CD4-positive, alpha-beta T cell treated with Interferon alpha-2 for 1 hour (primary cell): ENCODE measurements at places on chromosomes 5 and 9.

DNA sequence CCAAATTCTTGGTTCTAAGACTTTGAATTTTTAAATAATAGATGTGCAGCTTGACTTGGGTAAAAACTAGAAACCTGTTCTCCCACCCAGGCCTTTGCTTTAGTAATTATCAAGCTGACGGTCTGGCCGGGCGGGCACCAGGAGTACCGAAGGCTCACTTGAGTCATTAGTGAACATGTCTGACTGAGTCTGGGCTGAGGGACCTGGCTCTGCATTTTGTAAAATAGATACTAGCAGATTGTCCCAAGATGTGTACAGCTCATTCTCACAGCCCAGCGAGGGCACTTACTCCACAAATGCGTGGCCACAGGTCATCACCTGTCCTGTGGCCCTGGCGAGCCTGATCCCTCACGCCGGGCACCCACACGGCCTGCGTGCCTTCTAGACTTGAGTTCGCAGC is 216.2 kb downstream of the FANCC start:
- no peak for DNase-seq

- peak; percentile 89 for DNase-seq
Observed at GRCh38 chr5:137888863-137889759, at the start of gene PKD2L2. TSS of gene PKD2L2 (plus strand) at chr5:137889457. CDS start at chr5:137889492, 35 bp downstream.

DNA sequence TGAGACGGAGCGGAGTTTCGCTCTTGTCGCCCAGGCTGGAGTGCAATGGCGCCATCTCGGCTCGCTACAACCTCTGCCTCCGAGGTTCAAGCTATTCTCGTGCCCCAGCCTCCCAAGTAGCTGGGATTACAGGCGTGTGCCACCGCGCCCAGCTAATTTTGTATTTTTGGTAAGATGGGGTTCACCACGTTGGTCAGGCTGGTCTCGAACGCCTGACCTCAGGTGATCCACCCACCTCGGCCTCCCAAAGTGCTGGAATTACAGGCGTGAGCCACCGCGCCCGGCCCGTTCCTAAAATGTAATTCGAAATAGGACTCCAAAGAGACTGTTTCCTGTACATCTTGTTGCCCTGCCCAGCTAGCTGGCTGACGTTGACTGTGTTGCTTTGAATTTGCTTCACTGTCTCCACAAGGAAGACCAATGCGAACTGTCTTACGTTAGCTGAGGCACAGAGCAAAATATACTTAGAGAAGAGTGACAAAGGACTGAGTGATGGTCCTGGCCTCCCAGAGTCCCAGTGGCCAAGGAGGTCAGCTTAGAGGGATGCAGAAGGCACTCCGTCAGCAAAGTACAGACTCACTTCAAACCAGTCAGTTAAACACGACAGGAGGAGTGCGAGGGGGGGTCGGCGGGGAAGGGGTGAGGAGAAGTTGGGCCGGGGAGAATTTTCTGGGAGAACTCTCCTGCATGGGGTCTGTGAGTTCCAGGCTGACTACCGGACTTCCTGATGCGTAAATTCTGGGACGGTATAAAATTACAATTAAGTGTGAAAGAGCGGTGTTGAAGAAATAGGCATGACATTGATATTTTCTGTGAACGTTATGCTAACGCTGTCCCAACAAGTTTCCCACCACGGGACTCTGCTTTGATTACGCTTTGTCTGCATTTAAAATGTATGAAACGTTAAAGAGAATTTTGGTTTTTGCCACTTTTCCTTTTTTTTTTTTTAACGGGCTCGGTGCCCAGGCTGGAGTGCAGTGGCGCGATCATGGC is 6.8 kb upstream of the TRIM41 start:
- peak; percentile 56 for DNase-seq

DNA sequence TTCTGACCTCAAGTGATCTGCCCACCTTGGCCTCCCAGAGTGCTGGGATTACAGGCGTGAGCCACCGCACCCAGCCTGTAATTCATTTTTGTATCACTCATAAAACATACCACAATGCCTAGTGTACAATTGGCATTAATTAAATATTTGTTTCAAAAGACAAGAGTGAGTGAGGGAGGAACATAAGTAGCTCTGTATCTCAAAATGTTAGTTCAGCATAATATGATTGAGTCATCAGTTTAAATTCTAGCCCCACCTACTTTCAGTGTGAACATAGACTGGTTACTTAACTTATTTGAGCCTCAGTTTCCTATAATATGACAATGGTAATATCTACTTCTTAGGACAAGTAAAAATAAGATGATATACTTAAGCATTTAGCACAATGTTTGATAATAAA is 26.9 kb downstream of the INVS start:
- DNase-seq: no peak

GRCh38 chr5:143402553-143403333 is 743 bp downstream of the NR3C1 start:
- peak; percentile 51 for DNase-seq

GRCh38 chr9:94157050-94157801 is 73.0 kb downstream of the PTPDC1 start:
- no peak for DNase-seq

DNA sequence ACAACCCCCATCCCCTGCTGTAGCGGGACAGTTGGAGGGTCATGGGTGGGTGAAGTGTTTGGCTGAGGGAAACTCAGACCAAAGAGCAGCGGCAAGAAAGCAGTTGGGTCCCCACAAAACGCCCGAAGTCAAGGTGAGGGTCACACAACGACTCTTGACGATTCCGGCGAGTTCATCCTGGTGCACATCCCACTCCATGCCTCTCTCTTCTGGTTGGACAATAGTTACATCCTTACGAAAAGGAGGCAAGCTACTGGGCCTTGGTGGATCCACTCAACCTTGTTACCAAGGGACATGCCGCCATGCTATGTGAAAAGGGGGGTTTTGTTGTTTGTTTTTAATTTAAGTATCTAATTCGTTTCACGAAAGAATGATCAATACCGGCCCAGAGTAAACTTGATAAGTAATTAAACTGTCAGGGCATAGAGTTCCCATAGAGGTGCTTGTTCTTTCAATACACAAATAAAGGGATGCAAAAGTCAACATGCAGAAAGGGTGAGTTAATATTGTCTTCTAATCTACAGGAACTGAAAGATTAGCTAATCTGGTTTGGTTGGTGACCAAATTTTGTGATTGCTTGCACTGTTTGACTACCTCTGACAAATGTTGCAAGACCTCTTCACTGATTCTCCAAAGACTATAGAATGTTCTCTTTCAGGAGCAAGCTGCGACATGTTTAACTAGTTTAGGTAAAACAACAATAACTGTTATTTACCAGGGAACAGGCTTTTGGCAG is 732 bp upstream of the SMIM15 start:
- DNase-seq: peak; percentile 5

DNA sequence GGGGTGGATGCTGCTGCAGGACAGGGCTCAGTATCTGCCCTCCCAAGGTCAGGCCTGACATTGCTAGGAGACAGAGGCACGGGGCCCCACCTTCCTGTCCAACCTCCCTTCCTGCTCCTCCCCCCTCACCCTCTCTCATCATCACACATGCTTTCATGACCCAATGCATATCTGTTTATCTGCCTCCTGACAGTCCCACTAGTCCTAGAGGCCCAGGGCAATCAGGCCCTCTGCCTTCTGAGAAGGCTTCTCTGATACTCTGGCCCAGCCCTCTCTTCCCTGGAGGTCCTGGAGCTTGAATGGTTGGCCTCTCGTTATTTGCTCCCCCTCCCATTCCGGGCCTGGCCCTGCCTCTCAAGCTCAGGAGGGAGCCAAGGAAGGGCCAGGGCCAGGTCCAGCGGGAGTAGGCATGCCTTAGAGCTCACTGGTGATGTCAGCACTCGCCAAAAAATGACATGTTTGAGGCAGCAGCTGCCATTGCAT is 90.6 kb upstream of the SAP30L start:
- DNase-seq: no peak

DNA sequence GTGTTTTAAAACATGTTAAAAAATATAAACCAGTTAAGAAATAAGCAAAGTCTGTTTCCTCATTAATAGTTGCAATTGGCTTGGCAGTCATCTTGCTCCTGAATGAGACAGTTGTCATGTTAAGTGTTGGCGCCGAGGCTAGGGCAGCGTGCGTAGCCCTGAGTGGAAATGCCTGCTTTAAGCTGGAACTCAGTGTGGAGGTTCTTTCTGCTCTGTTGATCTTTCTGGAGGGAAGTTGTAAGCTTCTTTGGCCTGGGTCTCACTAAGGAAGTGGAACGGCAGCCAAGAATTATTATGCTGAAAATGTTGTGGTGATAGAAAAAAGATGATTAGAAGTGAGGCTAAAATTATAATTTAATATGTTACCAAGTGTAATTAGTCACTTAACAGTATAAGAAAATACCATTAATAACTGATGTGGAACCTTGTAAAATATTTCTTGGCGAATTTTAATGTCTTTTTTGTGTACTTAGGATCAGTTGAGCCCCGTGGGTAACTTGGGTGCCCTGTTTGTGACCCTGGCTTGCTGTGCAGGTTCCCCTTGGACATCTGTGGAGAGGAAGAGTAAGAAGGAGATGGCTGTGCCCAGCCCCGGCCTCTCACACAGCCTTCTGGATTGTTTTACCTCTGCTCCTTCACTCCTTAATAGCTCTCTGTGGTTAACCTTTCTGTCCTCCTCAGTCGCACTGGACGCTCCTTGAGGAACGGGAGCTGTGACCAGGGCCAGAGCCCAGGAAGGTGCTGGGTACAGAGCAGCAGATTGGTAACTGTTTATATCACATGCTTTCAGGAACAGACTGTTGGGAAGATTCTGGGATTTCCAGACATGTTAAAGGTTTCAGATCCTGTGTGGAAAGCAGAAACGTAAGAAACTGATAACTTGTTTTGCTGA is 31.0 kb downstream of the PCBD2 start:
- DNase-seq: no peak

- peak; percentile 42 for DNase-seq
Observed at GRCh38 chr5:175444060-175444904, at the start of gene DRD1. TSS of gene DRD1 (minus strand) at chr5:175444182. CDS start at chr5:175443099, 1,083 bp downstream.

- DNase-seq: peak; percentile 58
Observed at GRCh38 chr9:69028754-69029153, 6.8 kb upstream of the FXN start.

- DNase-seq: no peak
Observed at GRCh38 chr5:7852542-7852941, 1.6 kb upstream of the CFAP90 start.

- no peak for DNase-seq
Observed at GRCh38 chr9:127177665-127178265, 55.3 kb upstream of the ANGPTL2 start.

GRCh38 chr5:31916327-31916726 is 257.8 kb downstream of the GOLPH3 start:
- DNase-seq: no peak

DNA sequence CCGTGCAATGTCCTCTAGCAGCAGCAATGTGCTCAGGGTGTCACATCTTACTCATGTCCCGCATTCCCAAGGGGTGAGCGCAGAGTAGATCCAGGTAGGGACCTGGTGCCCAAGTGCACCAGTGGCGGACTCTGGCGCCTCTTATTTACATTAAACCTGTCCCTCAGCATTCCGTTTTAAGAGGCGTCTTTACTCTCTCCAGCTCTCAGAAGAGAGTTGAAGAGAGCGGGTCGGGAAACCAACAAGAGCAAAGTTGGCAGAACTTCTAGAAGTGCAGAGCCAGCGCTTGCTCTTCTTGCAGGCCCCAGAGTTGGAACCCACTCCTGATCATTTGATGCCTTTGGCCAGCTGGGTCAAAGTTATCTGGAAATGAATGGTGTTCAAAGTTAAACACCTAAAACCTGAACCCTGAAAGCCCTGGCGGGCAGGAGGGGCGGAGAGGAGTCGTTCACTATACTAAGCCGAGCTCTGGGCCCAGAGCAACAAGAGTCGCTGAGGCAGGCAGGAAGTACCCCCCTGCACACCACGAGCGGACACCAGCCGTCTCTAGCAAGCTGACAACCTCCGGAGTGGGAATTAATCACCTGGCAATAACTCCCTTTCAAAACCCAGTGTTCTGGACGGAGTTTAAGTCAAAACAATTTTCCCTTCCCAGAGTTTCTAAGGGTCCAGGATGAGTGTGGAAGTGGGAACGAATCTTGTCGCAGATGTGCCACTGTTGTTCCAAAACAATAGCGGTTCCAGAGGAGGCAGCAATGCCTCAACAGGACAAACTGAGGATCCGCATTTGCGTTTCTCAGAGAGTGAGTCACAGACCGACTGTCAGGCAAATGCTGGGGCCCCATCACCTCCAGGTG is 122.8 kb downstream of the TMEM161B start:
- DNase-seq: no peak

GRCh38 chr5:1387059-1387755 is 42.3 kb upstream of the CLPTM1L start:
- no peak for DNase-seq

DNA sequence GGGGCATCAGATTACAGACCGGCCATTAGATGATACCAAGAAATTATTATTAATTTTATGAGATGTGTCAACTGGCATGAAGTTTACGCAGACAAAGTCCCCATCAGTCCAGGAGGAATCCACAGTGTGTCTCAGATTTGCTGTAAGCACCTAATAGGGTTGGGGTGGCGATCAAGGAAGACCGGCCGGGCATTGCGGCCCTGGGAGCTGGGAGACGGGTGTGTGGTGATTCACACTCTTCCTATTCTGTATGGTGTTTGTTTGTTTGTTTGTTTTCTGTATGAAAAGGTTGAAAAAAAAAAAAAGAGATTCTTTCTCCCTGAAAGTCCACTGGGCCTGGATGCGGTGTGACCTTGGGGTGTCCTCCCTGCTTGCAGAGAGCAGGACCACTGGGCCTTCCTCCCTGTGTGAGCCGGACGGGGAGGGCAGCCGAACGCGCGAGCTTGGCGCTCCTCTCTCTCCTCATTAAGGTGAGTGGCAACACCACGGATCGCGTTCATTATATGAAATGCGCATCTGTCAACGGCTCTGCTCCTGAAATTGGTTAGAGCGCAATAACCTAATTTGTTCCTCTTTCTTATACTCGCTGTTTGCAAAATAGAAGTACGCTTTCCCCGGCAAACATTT is 15.1 kb downstream of the RASGEF1C start:
- DNase-seq: no peak

DNA sequence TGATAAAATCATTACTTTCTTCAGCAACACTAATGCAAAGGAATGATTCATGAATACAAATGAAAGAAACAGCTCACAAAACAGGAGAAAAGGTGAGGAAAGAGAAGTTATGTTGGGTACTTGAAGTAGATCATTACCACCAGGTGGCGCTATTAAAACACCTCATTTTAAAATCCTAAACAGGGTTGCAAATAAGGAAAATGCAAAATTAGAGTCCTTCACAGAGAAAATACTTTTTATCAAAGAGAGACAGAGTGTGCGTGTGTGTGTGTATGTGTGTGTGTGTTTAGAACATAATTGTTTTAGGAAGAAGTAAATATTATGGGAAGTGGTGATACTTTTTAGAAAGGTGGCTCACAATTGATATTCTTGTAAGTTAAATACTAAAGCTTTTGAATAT is 49.5 kb upstream of the CD180 start:
- DNase-seq: no peak

DNA sequence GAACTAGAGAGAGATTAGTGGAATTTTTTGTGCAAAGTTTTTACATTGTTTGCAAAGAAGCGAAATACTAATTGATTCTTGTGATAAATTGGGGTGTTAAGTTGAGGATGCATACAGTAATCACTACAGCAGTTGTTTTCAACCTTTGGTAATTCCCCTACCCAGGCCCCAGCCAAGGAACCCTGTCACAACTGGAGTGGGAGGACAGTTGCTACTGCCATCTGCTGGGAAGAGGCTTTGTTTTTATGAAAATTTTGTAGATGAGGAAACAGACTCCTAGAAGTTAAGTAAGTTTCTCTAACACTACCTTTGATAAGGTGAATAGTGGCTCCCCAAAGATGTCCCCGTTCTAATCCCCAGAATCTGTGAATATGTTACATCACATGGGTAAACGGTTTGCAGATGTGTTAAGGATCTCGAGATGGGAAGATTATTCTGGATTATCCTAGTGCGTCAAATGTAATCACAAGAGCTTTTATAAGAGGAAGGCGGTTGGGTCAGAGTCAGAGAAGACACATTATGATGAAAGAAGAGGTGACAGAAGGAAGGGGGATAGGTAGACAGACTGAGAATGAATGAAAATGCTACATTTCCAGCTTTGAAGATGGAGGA is 34.0 kb upstream of the PPP1R2B start:
- DNase-seq: peak; percentile 17
